Activated T-cell treated with anti-CD3 and anti-CD28 coated beads, Interleukin-2, amount 50 U/mL, for 72 hours (primary cell): ENCODE measurements at places on chromosomes 7 and 10.

DNA sequence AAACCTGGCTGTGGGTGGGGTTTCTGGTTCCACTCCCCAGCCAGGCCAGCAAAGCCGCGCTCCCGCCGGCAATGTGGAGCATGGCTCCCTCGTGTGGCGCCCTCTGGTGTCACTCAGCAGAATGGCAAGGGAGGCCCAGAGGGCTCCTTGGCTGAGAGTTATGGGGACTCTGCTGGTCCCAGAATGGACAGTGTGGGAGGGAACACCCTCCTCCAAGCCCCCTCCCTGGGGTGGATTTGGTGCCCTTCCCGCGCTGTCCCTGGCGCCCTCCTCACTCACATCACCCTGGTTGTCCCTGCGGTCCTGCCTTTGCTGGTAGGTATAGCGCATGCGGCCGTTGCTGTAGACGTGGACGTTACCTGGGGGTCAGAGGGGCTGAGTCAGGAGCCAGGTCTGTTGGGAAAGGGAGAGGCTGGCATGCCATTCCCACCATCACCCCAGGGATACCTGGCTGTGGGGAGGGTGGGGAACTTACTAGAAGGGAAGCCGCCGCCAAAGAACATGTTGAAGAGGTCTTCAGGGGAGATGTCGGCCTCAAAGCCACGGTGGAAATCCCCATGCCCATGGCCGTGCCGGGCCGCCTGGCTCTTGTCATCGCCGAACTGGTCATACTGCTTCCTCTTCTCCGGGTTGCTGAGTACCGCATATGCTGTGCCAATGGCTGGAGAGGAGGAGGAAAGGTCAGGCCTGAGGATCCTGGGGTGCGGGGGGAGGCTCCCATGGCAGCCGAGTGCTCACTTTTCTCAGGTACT, 14.0 kb downstream of the DNAJB12 start:
- peak; percentile 87 for DNase-seq

- no peak for DNase-seq
Observed at GRCh38 chr7:44280636-44280992, 44.8 kb downstream of the CAMK2B start.

- DNase-seq: no peak
Observed at GRCh38 chr10:127017541-127018297, 112.5 kb downstream of the DOCK1 start.

DNA sequence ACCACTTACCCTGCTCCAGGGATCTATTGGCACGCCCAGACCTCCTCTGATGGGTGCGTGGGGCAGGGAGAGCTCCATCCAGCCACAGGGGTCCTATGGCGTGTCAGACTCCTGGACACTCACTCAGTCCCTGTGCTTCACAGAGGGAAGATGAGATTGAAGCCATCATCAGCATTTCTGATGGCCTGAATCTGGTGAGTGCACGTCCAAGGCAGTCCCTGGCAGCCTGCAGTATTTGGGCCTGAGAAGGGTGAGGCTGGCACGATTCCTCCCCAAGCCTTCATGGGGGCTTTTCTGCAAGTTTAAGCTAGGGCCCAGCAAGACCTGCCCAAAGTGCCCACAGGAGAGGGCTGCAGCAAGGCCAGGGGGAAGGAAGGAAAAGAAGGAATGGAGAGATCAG, 3.3 kb downstream of the CDHR1 start:
- DNase-seq: no peak

GRCh38 chr10:34474009-34474376, 341.1 kb downstream of the PARD3 start:
- DNase-seq: no peak
